ENCODE measurements at places on chromosomes 2 and 18. TPM values are rescaled to one million over a fixed set of nuclear protein-coding genes. Genes with fewer than 3 reads are reported as not detected.

DNA sequence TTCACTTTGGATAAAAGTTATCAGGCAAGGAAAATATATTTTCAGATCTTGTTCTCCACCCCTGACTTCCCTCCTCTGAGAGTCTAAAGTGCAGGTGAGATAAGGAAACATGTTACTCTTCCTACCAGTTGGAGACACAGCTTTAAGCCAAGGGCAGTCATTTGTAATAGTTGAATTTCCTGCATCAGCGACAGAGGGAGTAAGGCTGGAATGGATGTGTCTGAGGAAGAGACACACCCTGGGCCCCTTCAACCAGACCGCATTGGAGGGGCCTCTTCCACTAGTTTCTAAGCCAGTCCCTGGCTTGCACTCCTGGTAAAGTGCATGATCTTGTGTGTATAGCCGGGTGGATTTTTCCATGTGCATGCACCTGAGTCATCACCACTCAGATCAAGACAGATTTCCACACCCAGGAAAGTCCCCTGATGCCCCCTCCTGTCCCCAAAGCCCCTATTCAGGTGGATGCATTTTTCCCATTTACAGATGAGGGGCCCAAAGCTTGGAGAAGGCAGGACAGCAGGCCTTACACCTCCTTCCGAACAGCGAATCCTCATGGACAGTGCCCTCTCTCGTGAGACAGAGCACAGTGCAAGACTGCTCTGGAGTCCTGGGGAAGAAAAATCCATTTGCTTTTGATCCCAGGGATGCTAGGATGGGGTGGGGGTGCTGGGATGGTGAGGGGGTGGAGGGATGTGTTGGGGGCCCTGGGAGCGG lies 66.7 kb upstream of the SH3RF3 start:
- no peak overlapping the region for H3K27ac ChIP-seq
- H3K36me3 ChIP-seq = no peaks in the 10 kb centered on the region
- no peak overlapping the region for H3K4me3 ChIP-seq
- no peaks in the 10 kb centered on the region for H3K27me3 ChIP-seq

GRCh38 chr2:216206041-216206703 lies 97.0 kb downstream of the XRCC5 start:
- no peak overlapping the region for H3K4me3 ChIP-seq
- H3K4me1 ChIP-seq = no peaks in the 10 kb centered on the region
- no peaks in the 10 kb centered on the region for H3K27me3 ChIP-seq
- no peak overlapping the region for H3K27ac ChIP-seq

- peaks cover 17% of the 10 kb centered on the region for H3K36me3 ChIP-seq
- H3K27ac ChIP-seq = no peak overlapping the region
- no peak overlapping the region for H3K4me3 ChIP-seq
- DNase-seq = no peak
- H3K4me1 ChIP-seq = peaks cover 10% of the 10 kb centered on the region
Measured at GRCh38 chr18:49044898-49045297, 94.1 kb upstream of the SMAD7 start.

GRCh38 chr2:143720095-143720664 lies 591.0 kb downstream of the ARHGAP15 start:
- DNase-seq = no peak
- H3K27ac ChIP-seq = no peak overlapping the region
- H3K27me3 ChIP-seq = no peaks in the 10 kb centered on the region
- no peaks in the 10 kb centered on the region for H3K36me3 ChIP-seq

DNA sequence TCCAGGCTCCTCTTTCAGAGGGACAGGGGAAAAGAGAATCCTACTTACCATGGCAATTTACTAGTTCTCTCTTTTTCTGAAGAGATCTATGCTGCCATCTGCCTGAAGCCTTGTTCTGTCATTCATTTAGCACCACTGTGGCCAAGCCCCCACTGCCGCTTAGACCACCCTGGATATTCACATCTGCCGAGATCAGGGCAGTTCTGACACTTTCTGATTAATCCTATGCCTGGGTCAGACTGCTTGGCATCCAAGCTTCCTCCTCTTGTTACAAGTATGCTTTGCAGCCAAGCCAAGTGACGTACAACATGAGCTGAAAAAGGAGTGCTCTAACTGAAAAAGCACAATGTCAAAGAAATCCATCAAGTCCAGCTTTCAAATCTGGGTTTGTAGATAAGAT lies 332.6 kb downstream of the SUCLG1 start:
- H3K36me3 ChIP-seq = no peaks in the 10 kb centered on the region
- no peaks in the 10 kb centered on the region for H3K4me1 ChIP-seq
- DNase-seq = no peak
- no peaks in the 10 kb centered on the region for H3K27me3 ChIP-seq

RESP18 gene
- not detected for total RNA-seq

IGFBP5 gene
- total RNA-seq = not detected
